Kasumi-1 (cell line): ENCODE measurements at places on chromosomes 12 and 14.
A peak's percentile ranks its signal among the peaks of the same experiment; 100 is the strongest.

- no peak for DNase-seq
These were observed 452.0 kb downstream of the PRKD1 start for GRCh38 chr14:29475641-29476040.

GRCh38 chr14:38404616-38405015 is 148.7 kb upstream of the CLEC14A start:
- DNase-seq, result no peak

DNA sequence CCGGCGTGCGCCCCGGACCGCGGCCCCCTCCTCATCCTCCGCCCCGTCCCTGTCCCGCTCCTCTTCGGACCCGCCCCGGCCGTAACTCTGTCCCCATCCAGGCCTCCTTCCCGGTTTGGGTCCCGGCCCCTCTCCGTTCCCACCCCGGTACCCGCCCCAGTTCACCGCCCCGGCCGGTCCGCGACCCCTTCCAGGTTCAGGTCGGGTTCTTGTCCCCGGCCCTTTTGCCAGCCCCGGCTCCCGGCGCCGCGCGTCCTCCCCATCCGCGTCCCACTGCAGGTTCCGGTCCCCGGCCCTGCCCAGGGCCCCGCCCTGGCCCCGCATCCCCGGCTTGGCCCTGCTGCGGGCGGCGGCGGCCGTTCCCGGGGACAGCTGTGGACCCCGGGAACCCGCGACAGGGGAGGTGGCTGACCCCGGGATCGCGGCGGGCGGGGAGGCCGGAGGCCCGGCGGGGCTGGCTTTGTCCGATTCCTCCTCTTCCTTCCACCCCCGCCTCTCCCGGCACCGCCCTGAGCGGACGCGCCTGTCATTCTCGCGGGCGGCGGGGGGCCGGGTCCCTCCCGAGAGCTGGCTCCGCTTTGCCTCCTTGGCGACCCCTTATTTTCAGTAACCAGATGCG is 601 bp downstream of the KLC1 start:
- DNase-seq, result no peak

DNA sequence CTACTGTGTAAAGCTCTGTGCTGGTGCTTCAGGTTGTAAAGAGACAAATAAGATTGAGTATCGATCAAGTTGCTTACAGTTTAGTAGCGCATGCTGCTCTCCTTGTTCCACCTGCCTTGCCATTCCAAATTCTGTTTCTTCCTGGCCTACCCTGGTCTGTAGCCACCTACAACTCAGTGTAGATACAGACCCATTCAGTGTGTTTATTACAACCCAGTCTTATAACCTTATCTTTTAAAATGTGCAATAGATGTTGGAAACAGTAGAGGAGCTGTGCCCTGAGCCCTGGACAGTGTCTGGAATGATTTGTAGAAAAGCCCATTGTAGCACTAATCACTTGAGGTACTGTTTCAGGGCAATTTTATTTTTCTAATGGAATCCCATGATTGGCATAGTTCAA is 68.5 kb downstream of the DIP2B start:
- no peak for DNase-seq

DNA sequence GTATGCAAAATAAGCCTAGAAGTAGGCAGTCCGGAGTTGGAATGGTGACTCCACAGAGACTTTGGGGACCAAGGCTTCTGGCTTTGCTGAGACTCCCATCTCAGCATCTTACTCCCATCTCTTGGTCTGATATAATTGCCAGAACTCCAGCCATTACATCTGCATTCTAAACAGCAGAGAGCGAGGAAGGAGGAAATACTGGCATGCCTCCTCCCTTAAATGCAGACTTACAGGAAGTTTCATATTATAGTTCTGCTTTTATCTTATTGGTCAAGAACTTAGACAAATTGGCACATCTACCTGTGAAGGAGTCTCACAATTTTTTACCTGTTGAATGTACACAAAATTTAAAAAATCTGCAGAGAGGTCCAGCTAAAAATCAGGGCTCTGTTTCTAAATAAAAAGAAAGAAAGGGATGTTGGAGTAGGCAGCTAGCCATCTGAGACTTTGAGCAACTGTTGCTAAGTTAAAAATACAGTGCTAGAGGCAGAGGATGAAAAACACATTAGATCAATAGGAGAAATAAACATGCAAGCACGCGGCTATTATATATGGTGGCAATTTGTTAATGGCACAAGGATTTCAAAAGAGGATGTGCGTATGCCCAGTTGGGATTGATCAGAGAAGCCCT is 209.9 kb upstream of the HMGA2 start:
- DNase-seq, result peak; percentile 24
